ENCODE measurements at places on chromosomes 4 and X.

GRCh38 chr4:169377367-169377766 is 106.6 kb upstream of the SH3RF1 start:
- DNase-seq, result no peak

DNA sequence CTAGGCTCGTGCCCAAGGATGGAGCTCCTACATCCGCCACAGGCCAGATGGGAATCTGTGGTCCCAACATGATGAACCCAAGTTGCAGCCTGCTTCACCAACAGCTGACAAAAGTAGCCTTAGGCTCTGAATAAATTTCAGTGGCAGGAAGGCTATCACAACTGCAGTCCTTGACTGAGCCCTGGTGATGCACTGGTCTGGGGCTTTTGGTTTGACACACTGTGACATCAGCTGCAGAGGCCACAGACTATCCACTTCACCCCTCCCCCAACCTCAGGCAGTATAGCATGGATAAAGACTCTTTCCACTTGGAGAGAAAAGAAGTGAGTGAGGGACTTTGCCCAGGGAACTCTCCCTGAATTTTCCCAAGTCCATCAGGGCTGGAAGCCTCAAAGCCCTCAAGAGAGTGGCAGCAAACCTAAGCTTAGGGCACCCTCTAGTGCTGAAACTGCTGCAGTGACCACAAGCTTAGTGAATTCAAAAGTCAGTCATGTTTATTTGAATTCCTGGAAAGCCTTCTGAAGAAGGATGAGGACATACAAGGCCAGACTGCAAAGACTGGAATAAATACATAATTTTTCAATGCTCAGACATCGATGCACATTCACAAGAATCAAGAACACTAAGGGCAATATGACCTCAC is 135.0 kb upstream of the TENT5D start:
- DNase-seq, result no peak

DNA sequence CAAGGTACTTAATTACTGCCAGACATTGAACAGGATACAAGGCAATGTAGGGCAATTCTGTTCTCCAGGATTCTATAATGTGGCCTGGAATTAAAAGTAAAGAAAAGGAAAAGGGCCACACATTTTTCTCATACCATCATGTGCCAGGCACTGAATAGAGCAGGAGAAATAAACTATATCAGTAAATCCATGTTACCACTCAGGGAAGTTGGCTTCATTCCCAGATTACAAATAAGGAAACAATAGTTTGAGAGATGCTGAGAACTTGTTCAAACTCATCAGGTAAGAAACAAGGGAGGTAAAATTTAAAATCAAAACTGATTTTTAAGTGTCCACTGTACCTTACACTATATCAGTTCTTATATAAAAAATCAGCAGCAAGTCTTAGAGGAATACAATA is 645.0 kb upstream of the ATOH1 start:
- DNase-seq, result no peak

GRCh38 chrX:65516756-65517155 is 17.8 kb downstream of the LAS1L start:
- DNase-seq, result no peak

GRCh38 chr4:174423257-174423944 is 98.9 kb downstream of the HPGD start:
- DNase-seq, result peak; percentile 41

DNA sequence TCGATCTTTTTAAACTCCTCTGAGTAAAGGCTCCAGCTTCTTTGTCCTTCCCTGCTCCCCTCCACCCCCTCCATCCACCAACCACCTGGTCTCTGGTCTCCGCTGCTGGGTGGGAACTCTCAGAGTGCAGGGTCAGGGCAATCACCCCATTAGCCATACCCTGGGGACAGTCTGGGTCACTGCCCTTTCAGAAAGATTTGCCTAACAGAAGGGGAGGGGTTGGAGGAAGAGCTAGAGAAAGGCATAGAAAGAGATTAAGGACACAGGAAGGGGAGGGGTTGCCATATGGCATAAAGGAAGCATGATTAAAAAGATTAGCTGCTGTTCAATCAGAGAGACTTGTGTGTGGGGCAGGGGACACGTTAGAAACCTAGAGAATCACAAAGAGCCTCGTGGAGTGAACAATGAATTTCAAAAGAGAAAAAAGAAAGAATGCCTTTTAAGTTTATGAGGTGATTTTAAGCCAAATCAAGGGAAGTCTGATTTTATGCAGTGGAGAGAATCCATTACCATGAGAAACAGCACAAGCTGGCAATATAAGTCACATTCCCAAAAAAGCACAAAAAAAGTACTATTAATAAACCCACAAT is 115.5 kb upstream of the ACSL4 start:
- DNase-seq, result no peak

- DNase-seq, result no peak
Observed at GRCh38 chrX:154481911-154482601, 3.0 kb upstream of the LAGE3 start.

DNA sequence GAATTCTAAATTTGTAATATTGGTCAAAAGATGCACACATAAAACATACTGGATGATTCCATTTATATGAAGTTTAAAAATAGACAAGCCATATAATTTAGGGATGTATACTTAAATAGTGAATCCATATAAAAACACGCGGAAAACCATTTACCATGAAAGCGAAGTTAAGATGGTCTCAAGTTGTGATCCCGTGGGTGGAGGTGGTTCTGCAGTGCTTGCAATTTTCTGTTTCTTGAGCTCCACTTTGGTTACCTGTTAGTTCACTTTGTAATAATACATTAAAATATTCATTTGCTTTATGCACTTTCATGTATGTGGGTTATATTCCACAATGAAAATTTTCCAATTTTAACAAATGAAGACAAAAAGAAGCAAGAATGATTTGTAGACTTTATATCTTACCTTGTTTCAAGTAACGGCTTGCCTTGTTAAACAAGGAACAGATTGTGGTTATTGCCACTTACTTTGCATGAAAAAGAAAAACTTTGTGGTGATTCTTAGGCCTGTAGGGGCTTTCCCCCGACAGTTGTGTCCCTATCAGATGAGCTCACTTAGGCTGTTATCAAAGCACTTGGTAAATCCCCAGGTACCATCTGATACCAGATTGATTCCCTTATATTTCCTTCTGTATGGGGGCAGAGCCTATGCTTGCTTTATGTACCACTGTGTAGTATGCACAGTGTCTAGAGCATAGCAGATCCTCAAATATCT is 12.2 kb downstream of the UCP1 start:
- no peak for DNase-seq

DNA sequence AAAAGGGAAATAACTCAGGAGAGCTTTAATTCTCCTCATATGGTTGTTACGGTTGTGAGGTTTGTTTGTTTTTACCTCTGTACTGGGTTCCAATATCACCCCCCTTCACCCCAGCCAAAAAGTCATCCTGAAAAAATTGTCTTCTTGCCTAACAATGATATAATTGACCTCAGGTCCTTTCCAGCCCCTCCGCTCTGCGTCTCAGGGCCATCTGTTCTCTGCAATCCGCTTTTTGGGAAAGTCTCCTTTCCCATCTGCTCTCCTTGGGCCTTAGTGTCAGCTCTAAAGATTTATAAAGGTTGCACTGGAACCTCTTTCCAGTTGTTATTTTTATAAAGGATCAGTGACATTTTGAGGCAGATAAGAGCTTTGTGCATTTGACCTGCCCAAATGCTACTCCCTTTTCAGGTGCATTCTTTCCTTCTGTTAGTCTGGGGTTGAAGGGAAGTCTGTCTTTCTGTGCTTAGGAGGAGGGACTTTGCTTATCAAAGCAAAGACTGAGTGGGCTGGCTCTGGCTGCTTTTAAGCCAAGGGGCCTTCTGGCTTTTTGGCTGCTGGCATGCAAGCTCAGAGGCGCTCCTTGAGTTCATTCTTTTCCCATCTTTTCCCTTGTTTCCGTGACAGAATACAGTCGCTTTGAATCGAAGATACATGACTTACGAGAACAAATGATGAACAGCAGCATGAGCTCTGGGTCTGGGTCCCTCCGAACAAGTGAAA is 34.1 kb downstream of the DLG3 start:
- DNase-seq, result no peak

GRCh38 chr4:36446275-36446674 is 164.9 kb downstream of the DTHD1 start:
- no peak for DNase-seq

DNA sequence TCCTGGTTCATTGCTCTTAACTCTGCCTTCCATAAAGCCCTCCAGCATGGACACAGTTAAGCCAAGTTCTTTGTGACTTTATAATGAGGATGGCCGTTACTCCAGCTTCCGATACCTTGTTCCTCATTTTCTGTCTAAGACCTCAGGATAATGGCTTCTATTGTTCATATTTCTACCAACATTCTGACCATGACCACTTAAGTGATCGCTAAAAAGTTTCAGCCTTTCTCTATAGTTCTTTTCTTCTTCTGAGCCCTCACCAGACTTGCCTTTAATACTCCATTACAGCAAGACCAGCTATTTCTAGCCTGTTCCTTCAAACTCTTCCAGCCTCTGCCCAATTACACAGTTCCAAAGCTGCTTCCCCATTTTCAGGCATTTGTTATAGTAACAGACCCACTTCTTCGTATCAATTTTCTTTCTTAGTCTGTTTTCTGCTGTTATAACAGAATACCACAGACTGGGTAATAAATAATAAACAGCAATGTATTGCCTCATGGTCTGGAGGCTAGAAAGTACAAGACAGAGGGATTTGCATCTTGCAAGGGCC is 12.3 kb downstream of the RNF175 start:
- DNase-seq, result no peak

- no peak for DNase-seq
Observed at GRCh38 chrX:118423558-118423957, 72.1 kb upstream of the DOCK11 start.

DNA sequence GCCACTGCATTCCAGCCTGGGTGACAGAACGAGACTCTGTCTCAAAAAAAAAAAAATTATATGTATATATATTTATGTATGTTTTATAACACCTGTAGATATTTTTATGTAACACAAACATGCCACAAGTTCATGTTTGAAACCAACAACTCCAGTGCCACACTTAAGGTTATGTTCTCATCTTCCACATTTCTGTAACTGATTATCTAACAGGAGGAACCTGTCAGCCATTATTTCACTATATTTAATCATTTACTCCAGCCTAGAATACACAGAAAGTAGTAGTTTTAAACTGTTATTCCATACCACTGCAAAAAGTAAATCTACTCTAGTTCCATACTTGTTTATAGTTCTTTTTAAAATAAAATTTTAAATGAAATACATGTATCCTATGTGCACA is 32.3 kb downstream of the MCUB start:
- no peak for DNase-seq

DNA sequence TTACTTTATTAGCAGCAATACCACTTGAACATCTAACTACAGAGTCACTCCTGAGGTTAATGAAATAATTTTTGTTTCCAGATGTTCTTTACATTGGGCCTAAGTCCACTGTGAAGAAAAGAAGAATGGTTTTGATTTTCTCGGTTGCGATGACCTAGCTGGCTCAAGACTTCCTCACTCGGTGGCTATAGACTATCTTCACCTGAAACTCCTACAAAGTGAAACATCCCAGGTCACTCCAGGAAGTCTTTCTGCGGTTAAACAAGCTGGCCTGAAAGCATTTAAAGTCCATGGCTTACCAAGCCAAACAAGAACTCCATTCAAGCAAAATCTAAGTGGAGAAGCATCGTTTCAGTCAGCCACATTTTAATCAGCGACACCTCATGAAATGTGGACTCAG is 13.7 kb upstream of the SORBS2 start:
- DNase-seq, result no peak

- DNase-seq, result no peak
Observed at GRCh38 chr4:5040856-5041620, 10.2 kb upstream of the STK32B start.

GRCh38 chrX:1592470-1593142 is 1.2 kb downstream of the AKAP17A start:
- DNase-seq, result peak; percentile 54

- no peak for DNase-seq
Observed at GRCh38 chrX:131277543-131278136, 11.5 kb downstream of the IGSF1 start.

DNA sequence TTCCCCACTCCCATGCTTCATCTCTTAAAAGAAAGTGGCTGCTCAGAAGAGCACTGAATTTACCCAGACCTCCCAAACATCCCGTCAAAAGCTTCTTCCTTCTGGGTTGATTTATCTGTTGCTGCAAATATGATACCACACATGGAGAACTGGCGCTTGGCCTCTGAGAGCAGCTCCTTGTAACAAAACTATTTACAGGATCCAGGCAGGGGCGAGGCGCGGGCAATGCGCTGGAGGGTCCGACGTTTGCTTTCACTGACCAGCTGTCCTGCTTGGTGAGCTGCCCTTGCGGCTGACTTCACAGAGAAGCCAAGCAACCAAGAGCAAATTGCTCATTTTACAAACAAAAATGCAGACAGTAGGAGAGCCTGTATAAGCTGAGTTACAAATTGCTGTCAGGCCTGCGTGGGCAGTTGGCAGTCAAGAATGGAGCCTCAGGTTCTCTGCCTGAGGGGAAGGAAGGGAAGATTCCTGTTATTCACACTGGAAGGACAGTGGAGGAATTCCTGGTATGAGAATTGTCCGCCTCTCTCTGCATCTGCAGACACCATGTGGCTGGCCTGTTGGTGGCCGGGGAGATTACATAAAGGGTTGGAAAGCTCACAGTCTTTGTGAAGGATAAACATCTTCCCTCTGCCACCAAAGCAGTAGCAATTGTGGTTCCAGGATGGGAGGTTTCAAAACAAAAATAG is 192.2 kb upstream of the LEF1 start:
- DNase-seq, result no peak

- no peak for DNase-seq
Observed at GRCh38 chrX:1841746-1842145, 226.9 kb downstream of the ASMT start.

DNA sequence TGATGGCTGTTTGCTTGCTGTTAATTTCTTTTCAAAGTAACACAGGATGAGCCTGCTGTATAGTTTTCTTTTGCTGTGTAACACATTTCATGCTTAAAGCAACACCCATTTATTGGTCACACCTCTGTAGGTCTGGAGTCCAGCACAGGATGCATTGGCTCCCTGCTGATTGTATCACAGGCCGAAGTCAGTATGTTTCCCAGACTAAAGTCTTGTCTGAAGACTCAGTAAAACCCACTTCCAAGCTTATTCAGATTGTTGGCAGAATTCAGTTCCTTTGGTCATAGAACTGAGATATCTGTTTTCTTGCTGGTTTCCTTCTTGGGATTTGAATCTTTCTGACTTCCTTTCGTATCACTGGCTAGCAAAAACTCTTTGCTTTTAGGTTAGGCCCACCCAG is 54.3 kb downstream of the LRP2BP start:
- DNase-seq, result no peak

- no peak for DNase-seq
Observed at GRCh38 chr4:108192056-108192455, 23.3 kb upstream of the LEF1 start.

- no peak for DNase-seq
Observed at GRCh38 chrX:71828086-71828485, 64.9 kb downstream of the CXorf49B start.

- no peak for DNase-seq
Observed at GRCh38 chr4:147088146-147088545, 142.5 kb upstream of the TTC29 start.

- DNase-seq, result no peak
Observed at GRCh38 chr4:54118850-54119589, 19.1 kb downstream of the GSX2 start.

- DNase-seq, result no peak
Observed at GRCh38 chrX:26442340-26442739, 226.4 kb downstream of the MAGEB5 start.

- DNase-seq, result no peak
Observed at GRCh38 chrX:31223817-31224216, 152.0 kb upstream of the FTHL17 start.

Data from left cardiac atrium (tissue), 4 donors.